ENCODE measurements at places on chromosomes 3 and 15.

GRCh38 chr3:138367911-138368310 is 19.5 kb downstream of the MRAS start:
- DNase-seq, result no peak

DNA sequence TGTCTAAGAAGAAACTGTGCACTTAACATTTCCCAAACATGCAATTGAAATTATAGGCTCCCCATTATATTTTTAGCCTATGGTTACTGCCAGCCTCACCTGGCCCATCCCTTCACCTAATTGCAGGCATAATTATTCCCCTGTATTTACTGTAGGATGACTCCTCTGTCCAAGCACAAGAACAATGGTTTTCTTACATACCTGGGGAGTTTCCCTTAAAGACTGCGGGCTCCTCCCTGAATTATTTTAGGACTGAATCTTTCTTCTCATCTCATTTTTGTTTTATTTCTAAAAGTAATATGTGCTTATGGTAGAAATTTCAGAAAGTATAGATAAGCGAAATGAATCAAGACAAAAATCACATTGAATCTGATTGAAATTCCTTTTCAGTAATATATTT is 11.4 kb downstream of the TM4SF1 start:
- no peak for DNase-seq

GRCh38 chr15:48654801-48655200 is 9.3 kb upstream of the FBN1 start:
- DNase-seq, result no peak

DNA sequence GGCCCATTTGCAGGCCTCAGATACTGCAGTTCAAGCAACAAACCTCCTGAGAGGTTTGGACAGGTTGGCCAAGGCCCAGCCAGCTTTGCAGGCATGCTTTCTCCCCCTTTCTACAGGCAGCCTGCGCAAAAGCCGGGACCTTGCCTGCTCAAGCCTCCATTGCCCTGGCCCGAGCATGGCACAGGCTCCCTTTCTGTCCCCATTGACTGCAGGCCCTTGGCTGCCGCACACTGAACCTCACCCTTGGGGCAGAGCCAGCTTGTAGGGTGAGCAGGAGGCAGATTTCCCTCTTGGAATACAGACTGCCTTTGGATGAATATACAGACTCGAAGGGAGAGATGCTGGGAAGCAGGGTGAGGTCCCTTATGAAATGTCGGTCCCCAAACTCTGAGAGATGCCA is 461.7 kb upstream of the PROK2 start:
- DNase-seq, result no peak

GRCh38 chr15:101244036-101244781 is 7.6 kb downstream of the CHSY1 start:
- no peak for DNase-seq

- DNase-seq, result no peak
These were observed 4.9 kb upstream of the PAK6 start for GRCh38 chr15:40233727-40234577.

GRCh38 chr15:80999623-81000036 is 1.1 kb upstream of the TLNRD1 start:
- DNase-seq, result peak; percentile 35

- no peak for DNase-seq
These were observed 167.8 kb downstream of the TAFA4 start for GRCh38 chr3:68764554-68764953.

- no peak for DNase-seq
These were observed 12.8 kb upstream of the PPARG start for GRCh38 chr3:12275974-12276650.

- no peak for DNase-seq
These were observed 325.6 kb upstream of the ICE2 start for GRCh38 chr15:60804551-60804950.

DNA sequence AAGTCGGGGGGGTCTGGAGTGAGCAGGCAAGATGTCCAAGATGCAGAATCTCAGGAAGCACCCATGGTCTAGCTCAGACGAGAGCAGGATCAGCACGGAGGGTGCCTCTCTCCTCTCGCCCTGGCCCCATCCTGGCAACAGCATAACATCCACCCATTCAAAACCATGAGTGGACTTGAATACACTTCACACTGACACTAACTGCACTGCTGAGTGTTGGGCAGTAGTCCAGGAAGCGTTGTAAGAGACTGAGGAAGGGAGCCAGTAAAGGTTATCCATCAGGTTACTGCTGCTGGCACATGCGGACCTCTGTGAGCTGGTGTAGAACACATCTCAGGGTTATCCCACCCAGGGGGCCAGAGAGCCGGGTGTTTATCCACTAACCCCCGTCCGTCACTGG is 131.0 kb upstream of the TOPAZ1 start:
- no peak for DNase-seq

GRCh38 chr3:106257172-106257571 is 388.4 kb upstream of the CBLB start:
- DNase-seq, result no peak

DNA sequence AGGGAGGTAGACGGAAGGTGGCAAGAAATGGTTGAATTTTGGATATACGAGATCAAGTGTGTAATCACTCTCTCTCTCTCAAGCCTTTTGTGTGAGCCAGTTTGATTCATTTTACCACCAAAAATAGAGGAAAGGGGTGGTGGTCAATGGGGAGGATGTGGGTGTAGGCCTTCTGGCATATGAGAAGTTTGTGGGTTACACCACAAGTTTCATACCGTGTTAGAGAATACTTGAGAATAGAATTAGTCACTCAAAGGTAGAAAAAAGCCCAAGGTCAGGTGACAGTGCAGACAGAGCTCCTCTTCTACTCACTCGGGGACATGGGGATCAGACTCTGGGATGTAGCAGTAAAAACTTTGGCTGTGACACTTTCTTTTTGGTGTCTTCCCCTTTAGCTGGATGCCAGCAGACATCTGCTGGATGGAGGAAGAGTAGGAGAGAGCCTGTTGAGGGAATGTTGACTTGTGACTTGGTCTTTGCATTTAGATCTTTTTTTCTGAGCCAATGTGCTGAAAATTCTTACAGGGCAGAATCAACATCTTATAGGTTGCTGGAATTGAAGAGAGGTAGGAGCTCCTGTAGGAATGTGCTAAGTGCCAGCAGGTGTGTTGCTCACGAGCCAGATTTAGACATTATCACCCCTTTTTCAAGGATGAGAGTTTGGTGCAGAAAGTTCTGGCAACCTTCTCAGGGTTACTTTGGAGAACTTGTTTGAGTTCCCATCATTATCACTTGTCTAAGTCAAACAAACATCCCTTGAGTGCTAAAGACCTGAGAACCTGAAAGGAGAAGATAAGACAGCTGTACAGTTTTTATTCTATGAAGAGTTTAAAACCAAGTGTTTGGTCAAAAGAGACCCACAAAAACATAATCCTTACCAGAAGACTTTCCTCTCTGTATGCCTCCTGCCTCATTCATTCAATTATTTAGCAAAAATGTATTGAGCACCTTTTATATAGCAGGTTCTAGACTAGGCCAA is 43.9 kb upstream of the RYK start:
- no peak for DNase-seq

DNA sequence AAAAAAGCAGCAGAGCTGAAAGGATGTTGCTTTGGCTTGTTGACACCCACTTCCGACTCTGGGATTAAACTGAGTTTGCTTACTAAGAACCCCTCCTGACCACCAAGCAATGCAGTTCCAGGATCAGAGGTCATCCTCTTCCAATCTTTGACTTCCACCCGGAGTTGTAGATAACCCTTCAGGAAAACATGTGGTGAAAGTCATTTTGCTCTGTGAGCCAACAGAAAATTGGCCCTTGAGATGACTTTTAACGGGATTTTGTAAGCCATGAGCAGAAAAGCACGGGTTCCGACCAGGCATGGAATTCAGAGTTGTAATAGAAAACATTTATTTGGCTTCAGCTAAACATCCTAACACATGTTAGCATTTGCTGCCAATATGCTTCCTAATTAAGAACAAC is 171.6 kb upstream of the NR2F2 start:
- no peak for DNase-seq

DNA sequence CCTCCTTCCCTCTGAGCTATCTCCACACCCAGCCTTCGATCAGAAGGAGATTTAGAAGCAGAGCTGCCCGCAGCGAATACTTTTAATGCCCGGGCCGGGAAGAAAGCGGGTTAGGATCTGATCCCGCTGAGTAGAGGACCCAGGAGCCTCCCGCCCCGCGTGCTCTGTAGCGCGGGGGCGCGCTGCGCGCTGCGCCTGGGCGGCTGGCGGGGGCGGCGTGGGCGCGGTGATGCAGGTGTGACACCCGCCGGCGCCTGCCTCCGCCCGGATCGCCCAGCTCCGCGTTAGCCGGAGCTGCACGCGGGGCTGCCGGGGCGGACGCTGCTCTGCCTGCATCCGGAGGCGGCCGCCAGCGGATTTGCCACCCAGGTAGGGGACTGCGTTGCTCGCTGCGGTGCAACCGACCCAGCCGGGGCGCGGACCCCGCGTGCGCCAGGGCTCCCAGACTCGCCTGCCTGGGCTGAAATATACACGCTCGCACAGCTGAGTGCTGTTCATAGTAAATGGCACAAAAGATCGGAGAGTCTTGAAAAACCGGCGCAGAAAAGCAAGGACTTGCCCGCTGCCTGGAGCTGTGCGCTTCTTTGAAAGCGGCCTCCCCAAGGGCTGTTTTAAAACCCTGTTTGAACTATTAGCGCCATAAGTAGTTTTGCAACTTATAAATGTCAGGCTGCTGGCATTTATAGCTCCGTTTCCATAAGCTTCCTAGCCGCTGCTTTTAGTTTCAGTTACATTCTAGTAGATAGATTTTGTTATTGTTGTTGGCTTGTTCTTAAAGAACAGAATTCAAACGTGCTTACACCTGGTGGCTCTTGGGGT is at the start of gene SV2B:
SV2B (plus strand) TSS at position 263 of the 819 bp plus-strand sequence. CDS start 126,007 bp downstream, outside the sequence.
- DNase-seq, result peak; percentile 10

DNA sequence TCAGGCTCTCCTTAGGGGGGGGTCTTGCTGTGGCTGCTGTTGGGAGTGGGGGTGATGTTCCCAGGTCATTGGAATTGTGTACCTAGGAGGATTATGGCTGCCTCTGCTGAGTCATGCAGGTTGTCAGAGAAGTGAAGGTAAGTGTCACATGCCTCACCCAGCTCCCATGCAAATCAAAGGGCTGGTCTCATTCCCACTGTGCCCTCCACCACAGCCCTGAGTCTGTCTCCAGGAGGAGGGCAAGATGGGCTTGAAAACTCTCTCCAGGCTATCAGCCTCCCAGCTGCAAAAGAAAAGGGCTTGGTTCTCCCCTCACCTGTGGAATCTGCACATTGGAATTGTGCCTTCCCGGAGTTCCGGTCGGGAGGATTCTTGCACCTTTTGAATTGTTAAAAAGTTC is 580.5 kb downstream of the NSUN3 start:
- no peak for DNase-seq

GRCh38 chr15:80574590-80574989 is 120.5 kb upstream of the ABHD17C start:
- DNase-seq, result no peak

- DNase-seq, result no peak
These were observed 64.7 kb downstream of the ATP1B3 start for GRCh38 chr3:141941093-141941492.

DNA sequence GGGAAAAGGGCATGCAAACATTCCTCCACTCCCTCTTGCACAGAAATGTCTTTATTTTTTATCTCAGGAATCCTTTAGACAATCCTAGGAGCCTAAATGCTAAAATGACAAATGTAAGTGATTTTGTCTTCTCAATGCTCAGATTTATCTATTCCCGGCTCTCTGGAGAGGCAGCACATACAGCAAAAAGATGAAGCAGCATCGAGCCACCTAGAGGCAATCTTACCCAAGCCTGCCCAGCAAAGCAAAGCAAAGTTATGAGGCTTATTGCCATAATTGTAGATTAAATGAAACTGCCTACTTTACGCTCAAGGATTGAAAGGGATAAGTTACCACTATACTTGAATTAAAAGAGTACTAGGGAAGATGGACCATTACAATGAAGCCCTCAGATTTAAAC is 750.4 kb upstream of the NR2F2 start:
- no peak for DNase-seq

DNA sequence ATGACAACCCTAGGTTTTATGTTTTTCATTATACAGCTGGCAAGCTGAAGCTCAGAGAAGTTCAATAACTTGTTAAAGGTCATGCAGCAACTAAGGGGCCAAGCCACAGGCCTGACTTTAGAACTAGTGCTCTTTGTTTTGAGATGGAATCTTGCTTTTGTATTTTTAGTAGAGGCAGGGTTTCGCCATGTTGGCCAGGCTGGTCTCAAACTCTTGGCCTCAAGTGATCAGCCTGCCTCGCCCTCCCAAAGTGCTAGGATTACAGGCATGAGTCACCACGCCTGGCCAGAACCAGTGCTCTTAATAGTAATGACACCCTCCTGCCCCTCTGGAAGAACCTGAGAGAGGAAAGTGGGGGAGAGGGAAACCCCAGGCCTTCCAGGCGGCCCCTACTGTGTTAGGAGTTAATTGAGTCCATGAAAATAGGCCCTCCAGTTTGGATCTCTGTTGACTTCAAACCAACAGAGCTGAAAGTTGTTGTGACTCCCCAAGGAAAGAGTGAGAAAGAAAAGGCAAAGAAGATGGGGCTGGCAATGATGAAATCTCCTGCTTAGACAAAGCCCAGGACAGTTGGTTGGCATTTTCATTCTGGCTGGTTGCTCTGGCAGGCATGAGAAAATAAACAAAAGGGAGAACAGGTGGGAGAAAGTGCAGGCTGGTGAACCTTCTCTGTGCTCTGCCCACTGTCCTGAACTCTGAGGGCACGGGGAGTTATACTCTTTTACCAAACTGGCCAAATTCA is 3.6 kb upstream of the PRRT3 start:
- no peak for DNase-seq

- DNase-seq, result no peak
These were observed 687.9 kb downstream of the SQOR start for GRCh38 chr15:46322753-46323152.

Data from stimulated activated CD8-positive, alpha-beta memory T cell treated with anti-CD3 and anti-CD28 coated beads, Interleukin-4, amount 100 ng/mL, for 4 hours (primary cell).